Adrenal gland (tissue), 19 donors: ENCODE measurements at places on chromosomes 3 and 15. TPM values are rescaled to one million over a fixed set of nuclear protein-coding genes. Genes with fewer than 3 reads are reported as not detected.

PCNP gene
- 53.8 TPM for total RNA-seq

SPATA12 gene
- not detected for total RNA-seq

ASB14 gene
- not detected for total RNA-seq

RFTN1 gene
- total RNA-seq: 33.2 TPM

TNFSF10 gene
- 24.6 TPM for total RNA-seq

PAK6 gene
- 19.6 TPM for total RNA-seq

C3orf62 gene
- 5.3 TPM for total RNA-seq

TRIM42 gene
- total RNA-seq: not detected

SQOR gene
- total RNA-seq: 47.6 TPM

CPA3 gene
- total RNA-seq: 0.83 TPM

DNA sequence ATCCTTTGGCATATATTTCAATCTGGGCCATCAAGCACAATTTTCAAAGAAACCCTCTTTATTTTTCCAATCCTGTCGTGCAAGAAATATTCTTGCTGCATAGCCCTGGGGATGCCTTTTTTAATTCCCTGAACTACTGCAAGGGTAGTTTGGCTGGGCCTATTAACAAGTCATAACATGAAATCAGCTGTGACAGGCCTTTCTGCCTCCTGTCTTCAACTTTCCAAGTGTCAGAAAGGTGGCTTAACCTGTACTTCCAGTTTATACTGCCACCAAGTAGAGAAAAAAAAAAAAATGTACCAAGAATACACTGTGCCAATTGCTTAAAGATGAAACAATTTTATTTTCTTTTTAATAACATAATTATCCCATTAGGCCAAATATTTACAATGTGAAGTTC lies 32.4 kb upstream of the SPPL2A start:
- no peaks in the 10 kb centered on the region for H3K36me3 ChIP-seq
- DNase-seq: no peak
- H3K27me3 ChIP-seq: no peaks in the 10 kb centered on the region
- H3K4me3 ChIP-seq: no peak overlapping the region
- no peak overlapping the region for H3K27ac ChIP-seq
- no peaks in the 10 kb centered on the region for H3K4me1 ChIP-seq

- H3K27ac ChIP-seq: no peak overlapping the region
- no peak overlapping the region for H3K4me3 ChIP-seq
- H3K4me1 ChIP-seq: no peaks in the 10 kb centered on the region
- DNase-seq: no peak
- no peaks in the 10 kb centered on the region for H3K36me3 ChIP-seq
Observed at GRCh38 chr3:146801492-146801891, 196.3 kb upstream of the PLSCR5 start.

- H3K4me1 ChIP-seq: no peaks in the 10 kb centered on the region
- H3K27me3 ChIP-seq: no peaks in the 10 kb centered on the region
- no peak overlapping the region for H3K27ac ChIP-seq
- H3K36me3 ChIP-seq: no peaks in the 10 kb centered on the region
- no peak overlapping the region for H3K4me3 ChIP-seq
Observed at GRCh38 chr3:188000361-188000861, 153.5 kb upstream of the LPP start.

GRCh38 chr3:168939651-168940238 lies 723.8 kb downstream of the MECOM start:
- no peaks in the 10 kb centered on the region for H3K36me3 ChIP-seq
- H3K27me3 ChIP-seq: no peaks in the 10 kb centered on the region
- no peak for DNase-seq
- no peaks in the 10 kb centered on the region for H3K4me1 ChIP-seq

- no peaks in the 10 kb centered on the region for H3K4me1 ChIP-seq
- no peaks in the 10 kb centered on the region for H3K27me3 ChIP-seq
- no peak for DNase-seq
- no peak overlapping the region for H3K4me3 ChIP-seq
- no peaks in the 10 kb centered on the region for H3K36me3 ChIP-seq
Observed at GRCh38 chr15:27762471-27762870, 336.6 kb downstream of the OCA2 start.

GRCh38 chr3:73192036-73192738 lies 130.7 kb downstream of the EBLN2 start:
- no peak for DNase-seq
- no peak overlapping the region for H3K27ac ChIP-seq
- no peaks in the 10 kb centered on the region for H3K36me3 ChIP-seq
- no peaks in the 10 kb centered on the region for H3K27me3 ChIP-seq
- H3K4me1 ChIP-seq: no peaks in the 10 kb centered on the region

GRCh38 chr3:16834214-16834613 lies 50.5 kb upstream of the PLCL2 start:
- H3K4me3 ChIP-seq: no peak overlapping the region
- H3K36me3 ChIP-seq: no peaks in the 10 kb centered on the region
- no peak for DNase-seq
- no peak overlapping the region for H3K27ac ChIP-seq
- peaks cover 16% of the 10 kb centered on the region for H3K4me1 ChIP-seq
- H3K27me3 ChIP-seq: no peaks in the 10 kb centered on the region

GRCh38 chr15:68829068-68829467 lies 8.4 kb upstream of the ANP32A start:
- peak; percentile 24 for DNase-seq
- no peak overlapping the region for H3K27ac ChIP-seq
- H3K4me1 ChIP-seq: no peaks in the 10 kb centered on the region
- no peaks in the 10 kb centered on the region for H3K36me3 ChIP-seq

DNA sequence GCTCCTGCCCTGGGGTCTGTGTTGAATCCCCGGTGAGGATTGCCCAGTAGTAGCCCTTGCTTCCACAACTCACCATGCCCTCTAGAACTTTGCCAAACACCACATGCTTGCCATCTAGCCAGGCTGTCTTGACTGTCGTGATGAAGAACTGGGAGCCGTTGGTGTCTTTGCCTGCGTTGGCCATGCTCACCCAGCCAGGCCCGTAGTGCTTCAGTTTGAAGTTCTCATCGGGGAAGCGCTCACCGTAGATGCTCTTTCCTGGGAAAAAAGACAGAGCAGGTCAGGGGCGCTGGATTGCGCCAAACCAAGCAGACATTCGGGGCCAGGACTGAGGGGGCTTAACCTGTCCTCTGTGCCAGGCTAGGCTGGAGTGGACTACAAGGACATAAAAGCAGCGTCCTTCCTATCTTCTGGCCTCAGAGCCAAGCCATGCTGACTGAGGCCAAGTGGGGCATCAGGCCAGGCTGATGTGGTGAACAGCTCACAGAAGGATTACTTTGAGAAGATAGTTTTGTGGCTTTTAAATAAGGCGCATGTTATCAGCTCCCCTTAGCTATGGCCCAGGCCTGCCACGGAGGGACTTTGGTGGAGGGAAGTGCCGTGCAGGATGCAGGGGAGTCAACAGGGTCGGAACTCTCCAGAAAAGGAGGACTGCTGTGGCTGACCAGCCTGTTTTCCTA lies 5.3 kb downstream of the SNX22 start:
- H3K27ac ChIP-seq: no peak overlapping the region
- DNase-seq: no peak
- peaks cover 80% of the 10 kb centered on the region for H3K36me3 ChIP-seq
- peaks cover 53% of the 10 kb centered on the region for H3K4me1 ChIP-seq
- H3K4me3 ChIP-seq: no peak overlapping the region

GRCh38 chr3:74542441-74542840 lies 72.0 kb downstream of the CNTN3 start:
- H3K36me3 ChIP-seq: no peaks in the 10 kb centered on the region
- H3K4me3 ChIP-seq: no peak overlapping the region
- no peak overlapping the region for H3K27ac ChIP-seq
- DNase-seq: no peak
- H3K4me1 ChIP-seq: no peaks in the 10 kb centered on the region

- peaks cover 5% of the 10 kb centered on the region for H3K4me1 ChIP-seq
- H3K27ac ChIP-seq: no peak overlapping the region
- no peak overlapping the region for H3K4me3 ChIP-seq
Observed at GRCh38 chr3:114449271-114450007, 155.6 kb downstream of the TIGIT start.

DNA sequence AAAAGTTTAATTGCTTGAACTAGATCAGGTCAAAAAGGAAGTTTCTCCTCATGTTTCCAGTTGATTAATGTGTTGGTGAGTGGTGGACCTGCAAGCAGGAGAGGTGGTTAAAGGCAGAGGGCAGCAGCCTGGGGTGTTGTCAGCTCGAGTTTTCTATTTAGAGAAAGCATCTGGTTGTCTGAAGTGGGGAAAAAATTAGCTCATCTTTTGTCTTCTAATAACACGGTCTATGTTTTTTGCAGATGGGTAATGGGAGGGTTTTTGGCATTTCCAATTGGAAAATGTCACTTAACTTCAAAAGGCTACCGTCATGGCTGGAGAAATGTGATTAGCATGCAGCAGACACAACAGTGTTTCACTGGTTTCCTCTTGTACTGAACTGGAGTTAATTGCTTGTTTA lies 122.6 kb downstream of the ITPR1 start:
- H3K36me3 ChIP-seq: no peaks in the 10 kb centered on the region
- DNase-seq: no peak
- no peaks in the 10 kb centered on the region for H3K27me3 ChIP-seq
- no peak overlapping the region for H3K27ac ChIP-seq
- no peak overlapping the region for H3K4me3 ChIP-seq

- H3K4me3 ChIP-seq: no peak overlapping the region
- no peaks in the 10 kb centered on the region for H3K27me3 ChIP-seq
- no peaks in the 10 kb centered on the region for H3K4me1 ChIP-seq
- no peak for DNase-seq
- H3K27ac ChIP-seq: no peak overlapping the region
Observed at GRCh38 chr3:181616088-181617070, 95.3 kb upstream of the SOX2 start.

GRCh38 chr15:77611767-77612166 lies 20.9 kb downstream of the LINGO1 start:
- H3K36me3 ChIP-seq: no peaks in the 10 kb centered on the region
- H3K27me3 ChIP-seq: no peaks in the 10 kb centered on the region

- DNase-seq: no peak
- no peaks in the 10 kb centered on the region for H3K4me1 ChIP-seq
- H3K4me3 ChIP-seq: no peak overlapping the region
Observed at GRCh38 chr3:159844801-159845261, 143.8 kb upstream of the IL12A start.

DNA sequence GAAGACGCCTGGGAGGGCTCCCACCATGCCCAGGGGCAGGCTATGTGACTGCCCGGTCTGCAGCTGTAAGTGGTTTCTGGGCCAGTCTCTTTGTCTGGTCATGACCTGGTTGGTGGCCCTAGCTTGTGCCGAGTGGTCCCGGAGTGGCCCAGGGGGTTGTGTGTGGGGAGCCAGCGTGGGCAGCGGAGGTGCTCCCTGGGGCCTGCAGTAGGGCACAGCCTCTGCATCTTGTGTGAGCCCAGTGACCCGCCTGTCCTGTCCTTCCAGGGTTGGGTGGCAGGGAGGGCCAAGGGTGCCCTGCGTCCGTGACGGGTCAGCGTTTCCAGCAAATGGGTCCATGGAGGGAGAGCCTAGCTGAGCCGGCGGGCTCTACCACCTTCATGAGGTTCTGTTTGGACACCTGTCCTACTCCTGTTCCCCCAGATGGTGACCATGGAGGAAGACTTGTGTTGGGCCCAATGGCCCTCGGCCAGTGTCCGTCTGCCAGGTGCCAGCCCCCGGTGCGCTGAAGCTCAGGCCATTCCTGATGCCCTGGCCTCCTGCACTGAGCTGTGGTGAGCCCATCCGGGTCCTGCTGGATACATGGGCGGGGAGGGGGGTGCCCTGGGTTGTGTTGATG lies 215.4 kb downstream of the SNRPN start:
- H3K36me3 ChIP-seq: no peaks in the 10 kb centered on the region
- no peaks in the 10 kb centered on the region for H3K27me3 ChIP-seq
- no peaks in the 10 kb centered on the region for H3K4me1 ChIP-seq
- no peak overlapping the region for H3K27ac ChIP-seq

DNA sequence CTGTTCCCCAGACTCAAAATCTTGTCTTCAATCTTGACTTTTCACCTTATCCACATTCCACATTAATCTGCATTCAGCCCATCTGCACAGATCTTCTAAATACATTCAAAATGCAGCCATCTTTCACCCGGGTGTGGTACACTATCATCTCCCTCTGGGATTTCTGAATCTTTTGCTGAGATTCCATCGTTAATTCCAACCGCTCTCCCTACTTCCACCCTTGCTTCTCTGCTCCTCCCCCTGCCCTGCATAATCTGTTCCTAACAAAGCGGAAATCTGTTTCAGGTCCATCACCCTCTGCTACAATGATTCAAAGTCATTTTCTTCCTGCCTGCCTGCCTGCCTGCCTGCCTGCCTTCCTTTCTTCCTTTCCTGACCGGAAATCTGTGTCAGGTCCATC lies 7.9 kb upstream of the GOLGA8B start:
- no peak overlapping the region for H3K27ac ChIP-seq
- no peaks in the 10 kb centered on the region for H3K36me3 ChIP-seq
- H3K4me3 ChIP-seq: no peak overlapping the region
- H3K4me1 ChIP-seq: no peaks in the 10 kb centered on the region
- no peaks in the 10 kb centered on the region for H3K27me3 ChIP-seq

GRCh38 chr15:40252141-40252437 lies 13.2 kb downstream of the PAK6 start:
- H3K4me1 ChIP-seq: peaks cover 14% of the 10 kb centered on the region
- H3K27me3 ChIP-seq: no peaks in the 10 kb centered on the region
- H3K36me3 ChIP-seq: no peaks in the 10 kb centered on the region
- H3K27ac ChIP-seq: no peak overlapping the region
- DNase-seq: no peak

DNA sequence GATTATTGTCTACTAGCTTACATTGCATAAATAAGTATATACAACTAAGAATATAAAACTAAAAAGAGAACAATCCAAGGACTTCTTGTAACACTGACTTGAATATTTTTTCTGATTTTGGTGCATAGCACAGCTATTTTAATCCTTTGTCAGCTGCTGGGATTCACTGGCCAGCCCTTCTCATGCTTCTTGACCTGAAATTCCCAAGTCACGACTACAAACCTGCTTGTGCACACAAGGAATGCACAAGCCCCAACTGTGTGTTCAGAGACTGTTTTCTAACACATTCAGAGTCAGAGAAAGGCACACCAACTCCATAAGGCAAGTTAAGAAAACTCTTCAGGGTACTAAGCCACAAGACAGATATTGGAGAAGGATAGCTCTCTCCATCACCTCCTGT lies 80.9 kb downstream of the TNIK start:
- H3K4me3 ChIP-seq: no peak overlapping the region
- peaks cover 3% of the 10 kb centered on the region for H3K4me1 ChIP-seq
- no peak overlapping the region for H3K27ac ChIP-seq

GRCh38 chr15:63500265-63501250 lies 3.8 kb upstream of the USP3 start:
- no peak for DNase-seq
- no peaks in the 10 kb centered on the region for H3K36me3 ChIP-seq
- no peak overlapping the region for H3K4me3 ChIP-seq

GRCh38 chr3:59286791-59287531 lies 237.1 kb upstream of the CFAP20DC start:
- DNase-seq: peak; percentile 23
- no peaks in the 10 kb centered on the region for H3K4me1 ChIP-seq
- no peaks in the 10 kb centered on the region for H3K27me3 ChIP-seq
- H3K36me3 ChIP-seq: no peaks in the 10 kb centered on the region
- no peak overlapping the region for H3K4me3 ChIP-seq
- no peak overlapping the region for H3K27ac ChIP-seq

GRCh38 chr3:146502887-146503460 lies 33.6 kb upstream of the PLSCR2 start:
- no peaks in the 10 kb centered on the region for H3K27me3 ChIP-seq
- no peak overlapping the region for H3K27ac ChIP-seq
- no peak overlapping the region for H3K4me3 ChIP-seq
- H3K36me3 ChIP-seq: no peaks in the 10 kb centered on the region
- peaks cover 17% of the 10 kb centered on the region for H3K4me1 ChIP-seq

GRCh38 chr3:126180477-126181397 lies at the start of gene ALDH1L1:
Gene ALDH1L1 (minus strand): TSS chr3:126180586. CDS start chr3:126160979, 19,607 bp downstream.
- H3K4me1 ChIP-seq: peaks cover 26% of the 10 kb centered on the region
- DNase-seq: peak; percentile 93
- no peaks in the 10 kb centered on the region for H3K36me3 ChIP-seq
- no peaks in the 10 kb centered on the region for H3K27me3 ChIP-seq
- H3K4me3 ChIP-seq: peak within 1 kb of the TSS; percentile 22
